ENCODE measurements at places on chromosomes 13 and 19. TPM values are rescaled to one million over a fixed set of nuclear protein-coding genes. Genes with fewer than 3 reads are reported as not detected.

- DNase-seq, result no peak
Measured at GRCh38 chr13:30805132-30805537, 69.8 kb downstream of the ALOX5AP start.

DNA sequence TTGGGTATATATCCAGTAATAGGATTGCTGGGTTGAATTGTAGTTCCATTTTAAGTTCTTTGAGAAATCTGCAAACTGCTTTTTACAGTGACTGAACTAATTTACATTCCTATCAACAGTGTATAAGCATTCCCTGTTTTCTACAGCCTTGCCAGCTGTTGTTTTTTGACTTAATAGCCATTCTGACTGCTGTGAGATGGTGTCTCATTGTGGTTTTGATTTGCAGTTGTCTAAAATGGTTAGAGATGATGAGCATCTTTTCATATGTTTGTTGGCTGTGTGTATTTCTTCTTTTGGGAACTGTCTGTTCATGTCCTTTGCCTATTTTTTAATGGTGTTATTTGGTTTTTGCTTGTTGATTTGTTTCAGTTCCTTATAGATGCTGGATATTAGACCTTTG, 4.0 kb upstream of the ZNF222 start:
- peak; percentile 54 for DNase-seq

DNA sequence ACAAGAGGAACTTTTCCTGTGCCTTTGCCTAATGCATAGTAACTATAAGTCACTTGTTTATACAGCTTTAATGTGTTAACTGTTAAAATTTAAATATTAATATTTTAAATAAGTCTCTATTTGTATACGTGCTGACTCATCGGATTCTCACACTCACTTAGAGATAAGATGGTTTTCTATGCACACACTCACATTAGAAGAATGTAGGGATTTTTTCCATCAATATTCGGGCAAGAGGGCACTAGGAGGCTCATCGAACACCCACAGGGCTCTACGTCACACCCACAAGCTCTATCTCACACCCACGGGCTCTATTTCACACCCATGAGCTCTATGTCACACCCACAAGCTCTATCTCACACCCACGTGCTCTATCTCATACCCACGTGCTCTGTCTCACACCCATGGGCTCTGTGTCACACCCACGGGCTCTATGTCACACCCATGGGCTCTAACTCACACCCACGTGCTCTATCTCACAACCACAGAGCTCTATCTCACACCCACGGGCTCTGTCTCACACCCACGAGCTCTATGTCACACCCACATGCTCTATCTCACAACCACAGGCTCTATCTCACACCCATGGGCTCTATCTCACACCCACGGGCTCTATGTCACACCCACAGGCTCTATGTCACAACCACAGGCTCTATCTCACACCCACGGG, 73.4 kb downstream of the COL4A2 start:
- no peak for DNase-seq

DNA sequence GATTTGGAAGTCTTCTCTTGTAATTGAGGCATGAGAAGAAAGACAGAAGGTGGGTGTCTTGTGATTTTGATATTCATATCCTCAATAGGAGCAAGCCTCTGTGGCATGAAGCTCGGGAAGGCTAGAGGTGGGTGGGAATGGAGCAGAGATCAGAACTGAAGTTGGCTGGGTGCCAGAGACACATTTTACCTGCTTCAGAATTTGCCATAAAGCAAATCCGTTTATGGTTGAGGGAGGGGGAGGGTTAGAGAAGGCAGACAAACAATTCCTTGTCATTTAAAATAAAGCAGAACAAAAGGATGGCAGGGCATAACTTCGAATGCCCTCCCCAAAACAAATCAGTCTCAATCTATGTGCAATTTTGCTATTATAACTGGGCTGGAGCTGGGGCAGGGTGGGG, 305.9 kb downstream of the KLF5 start:
- DNase-seq, result no peak

Gene PIN1
- total RNA-seq, result 189 TPM

Gene URAD
- total RNA-seq, result not detected

All from LHCN-M2 (cell line).